ENCODE measurements at places on chromosomes 12 and 14. TPM values are rescaled to one million over a fixed set of nuclear protein-coding genes. Genes with fewer than 3 reads are reported as not detected.

The LRP1-AS gene
- total RNA-seq: not detected

The LHX5 gene
- not detected for total RNA-seq

The CACNA2D4 gene
- total RNA-seq: 6.8 TPM

The MYF5 gene
- not detected for total RNA-seq

The SLC7A7 gene
- 0.40 TPM for total RNA-seq

The CPNE8 gene
- total RNA-seq: 5.5 TPM

The NKX2-1 gene
- not detected for total RNA-seq

The INSM2 gene
- not detected for total RNA-seq

The TAS2R10 gene
- total RNA-seq: 0.26 TPM

The KIF5A gene
- total RNA-seq: 2.4 TPM

The HCAR1 gene
- 6.8 TPM for total RNA-seq

The AICDA gene
- total RNA-seq: not detected

The INHBE gene
- not detected for total RNA-seq

The PTCSC3 gene
- total RNA-seq: not detected

The WIF1 gene
- not detected for total RNA-seq

The FAIM2 gene
- 0.54 TPM for total RNA-seq

The CLBA1 gene
- 2.5 TPM for total RNA-seq

The COL2A1 gene
- total RNA-seq: 0.07 TPM

The GIT2 gene
- total RNA-seq: 88.6 TPM

The GPR65 gene
- 8.1 TPM for total RNA-seq

The CTSG gene
- total RNA-seq: not detected

The SLC5A8 gene
- total RNA-seq: not detected

The C12orf54 gene
- total RNA-seq: not detected

The ASPG gene
- not detected for total RNA-seq

The RAD9B gene
- 0.95 TPM for total RNA-seq

The KLHDC1 gene
- total RNA-seq: 0.96 TPM

The KRT78 gene
- total RNA-seq: not detected

The APOF gene
- total RNA-seq: not detected

The AGAP2 gene
- 28.2 TPM for total RNA-seq

The KLRC2 gene
- not detected for total RNA-seq

The DAAM1 gene
- 4.2 TPM for total RNA-seq

The IL31 gene
- 2.5 TPM for total RNA-seq

The PLCZ1 gene
- not detected for total RNA-seq

The ARMH4 gene
- total RNA-seq: not detected

The GARIN6 gene
- not detected for total RNA-seq

The MIP gene
- total RNA-seq: not detected

The HIF1A gene
- 175 TPM for total RNA-seq

The PROX2 gene
- not detected for total RNA-seq

The GPR68 gene
- 4.9 TPM for total RNA-seq

The NXPH4 gene
- total RNA-seq: 0.47 TPM

The MYRFL gene
- not detected for total RNA-seq

The KCNA1 gene
- not detected for total RNA-seq

The ZDHHC22 gene
- not detected for total RNA-seq

The DUSP16 gene
- total RNA-seq: 48.3 TPM

The VRTN gene
- total RNA-seq: not detected

The NELL2 gene
- total RNA-seq: 27.5 TPM

The KLRC3 gene
- total RNA-seq: not detected

The GUCY2C gene
- not detected for total RNA-seq

The PELI2 gene
- 3.0 TPM for total RNA-seq

The KLHL33 gene
- not detected for total RNA-seq
